Heart left ventricle (tissue), 16 donors: ENCODE measurements at places on chromosomes 4 and X. TPM values are rescaled to one million over a fixed set of nuclear protein-coding genes. Genes with fewer than 3 reads are reported as not detected.
A peak's percentile ranks its signal among the peaks of the same experiment; 100 is the strongest.

DNA sequence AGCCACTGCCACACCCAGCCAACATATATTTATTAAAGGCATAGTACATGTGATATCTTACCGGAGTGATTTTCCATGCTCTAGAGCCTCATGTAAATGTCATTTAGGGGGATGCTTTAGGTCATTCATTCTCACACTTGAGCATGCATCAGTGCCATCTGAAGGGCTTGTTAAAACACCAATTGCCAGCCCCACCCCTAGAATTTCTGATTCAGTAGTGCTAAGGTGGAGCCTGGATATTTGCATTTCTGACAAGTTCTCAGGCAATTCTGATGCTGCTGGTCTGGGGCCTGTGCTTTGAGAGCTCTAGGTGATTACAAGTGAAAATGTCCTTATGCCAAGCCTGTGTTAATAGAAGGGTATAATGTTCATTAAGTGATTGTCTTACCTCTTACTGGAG, 107.7 kb downstream of the PHEX start:
- no peak for DNase-seq

DNA sequence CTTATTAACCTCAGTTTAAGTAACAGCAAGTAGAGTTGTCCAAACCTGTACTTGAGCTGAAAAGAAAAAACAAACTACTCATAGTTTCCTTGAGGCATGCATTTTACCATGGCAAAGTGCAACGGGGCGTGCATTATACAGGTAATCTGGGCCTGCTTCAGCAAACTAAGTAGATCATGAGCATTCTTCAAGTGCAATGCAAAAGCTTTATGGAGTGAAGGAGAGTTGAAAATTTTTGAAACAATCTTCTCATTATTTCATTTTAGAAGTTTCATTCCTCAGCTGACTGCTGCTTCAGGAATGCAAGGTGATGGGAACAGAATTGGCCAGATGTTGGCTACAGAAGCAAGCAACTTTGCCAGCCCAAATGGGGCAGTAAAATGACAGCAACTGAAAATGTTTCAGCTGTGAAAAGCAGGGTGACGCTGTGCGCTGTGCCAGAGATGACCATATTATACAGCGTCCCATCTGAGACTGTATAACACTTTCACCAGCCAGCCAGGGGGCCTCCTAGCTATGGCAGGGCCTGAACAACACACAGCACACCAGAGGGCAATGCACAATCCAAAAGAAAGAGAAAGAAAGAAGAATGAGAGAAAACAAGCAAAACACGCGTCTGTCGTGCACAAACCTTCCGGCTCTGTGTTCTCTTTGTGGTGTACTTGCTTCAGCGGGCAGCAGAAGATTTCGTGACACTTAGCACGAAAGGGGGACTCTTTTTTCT, 145.5 kb upstream of the FGF13 start:
- no peak for DNase-seq

GRCh38 chr4:123433976-123434375, 37.4 kb downstream of the SPRY1 start:
- no peak for DNase-seq

- DNase-seq, result no peak
Measured at GRCh38 chr4:45453258-45453853, 670.5 kb downstream of the GABRG1 start.

DNA sequence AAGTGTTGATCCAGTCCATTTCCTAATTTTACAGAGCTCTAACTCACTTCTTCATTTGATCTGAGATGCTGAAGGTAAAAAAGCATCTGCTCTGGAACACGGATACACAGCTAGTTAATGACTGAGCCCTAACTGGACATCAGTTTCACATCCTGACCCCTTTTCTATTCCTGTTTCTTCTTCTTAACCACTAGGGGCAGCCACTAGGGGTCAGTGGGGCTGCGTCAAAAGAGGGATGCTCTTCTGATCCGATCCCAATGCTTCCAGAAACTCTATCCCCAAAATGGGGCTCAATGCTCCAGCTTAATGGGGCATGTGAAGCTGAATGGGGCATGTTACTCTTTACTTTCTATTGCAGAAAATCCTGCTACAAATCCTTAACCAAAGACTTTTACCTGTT, 33.4 kb upstream of the PHKA2 start:
- DNase-seq, result no peak

- DNase-seq, result no peak
Measured at GRCh38 chrX:119251386-119251785, 15.3 kb downstream of the PGRMC1 start.

DNA sequence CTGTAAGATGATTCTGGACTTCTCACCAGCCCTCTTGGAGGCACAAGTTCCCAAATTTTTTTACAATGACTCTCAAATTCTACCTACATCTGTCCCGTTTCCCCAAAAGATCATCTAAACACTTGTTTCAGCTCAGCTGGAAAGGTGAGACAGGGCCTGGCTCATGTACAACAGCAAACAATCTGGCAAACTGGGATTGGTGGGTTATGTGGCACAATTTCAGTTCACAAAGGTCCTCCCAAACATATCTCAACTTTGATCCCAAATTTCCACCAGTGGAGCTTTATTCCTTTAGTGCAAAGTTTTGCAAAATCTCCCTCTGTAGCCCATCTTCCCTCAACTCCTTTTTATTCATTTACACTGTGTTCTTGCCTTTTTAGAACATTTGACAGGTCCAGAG, 207.1 kb downstream of the ENOX2 start:
- no peak for DNase-seq

- DNase-seq, result no peak
Measured at GRCh38 chr4:38085751-38086150, 125.6 kb downstream of the PTTG2 start.

DNA sequence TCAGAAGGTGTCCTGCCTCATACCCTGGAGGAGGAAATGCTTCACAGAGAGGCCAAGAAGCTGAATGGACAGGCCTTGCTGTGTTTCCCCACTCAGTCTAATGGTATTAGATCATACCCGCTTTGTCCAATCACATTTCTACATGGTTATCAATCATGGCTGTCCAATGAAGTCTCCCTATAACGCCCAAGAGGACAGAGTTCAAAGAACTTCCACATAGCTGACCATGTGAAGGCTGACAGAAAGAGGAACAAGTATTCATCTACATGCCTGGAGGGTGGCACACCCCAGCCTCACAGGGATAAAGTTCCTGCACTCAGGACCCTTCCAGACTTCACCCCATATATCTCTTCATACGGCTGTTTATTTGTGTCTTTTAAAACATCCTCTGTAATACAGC, 123.4 kb downstream of the MANBA start:
- no peak for DNase-seq

- no peak for DNase-seq
Measured at GRCh38 chrX:40966213-40966820, 118.9 kb upstream of the USP9X start.

- DNase-seq, result no peak
Measured at GRCh38 chr4:174156239-174156826, 127.1 kb downstream of the FBXO8 start.

DNA sequence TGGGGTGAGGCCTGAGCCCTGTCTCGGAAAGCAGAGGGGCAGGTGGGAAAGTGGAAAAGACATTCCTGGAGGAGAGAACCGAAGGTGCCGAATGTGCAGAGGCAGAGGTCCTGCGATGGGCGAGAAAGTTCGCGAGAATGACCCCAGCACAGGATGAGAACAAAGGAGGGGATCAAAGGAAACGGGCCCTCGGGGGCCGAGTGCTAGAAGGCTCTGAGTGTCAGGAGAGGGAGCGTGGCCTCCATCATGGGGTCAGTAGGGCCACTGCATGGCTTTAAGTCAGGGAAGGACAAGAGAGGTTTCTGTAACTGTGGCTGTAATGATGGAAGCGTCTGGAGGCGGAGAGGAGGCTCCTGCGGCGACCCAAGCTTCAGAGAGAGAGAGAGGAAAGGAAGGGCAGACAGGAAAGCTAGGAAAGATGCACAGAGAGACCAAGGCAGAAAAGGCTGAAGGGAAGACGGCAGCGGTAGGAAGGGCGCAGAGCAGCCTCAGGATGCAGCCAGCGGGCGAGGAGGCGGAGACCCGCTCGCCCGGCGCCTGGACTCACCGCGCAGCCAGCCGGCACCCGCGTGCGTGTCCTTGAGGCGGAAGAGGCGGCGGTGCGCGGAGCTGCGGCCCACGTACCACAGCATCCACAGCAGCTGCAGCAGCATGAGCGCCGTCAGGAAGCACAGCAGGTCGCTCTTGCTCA, 669 bp downstream of the OTOP1 start:
- DNase-seq, result no peak

DNA sequence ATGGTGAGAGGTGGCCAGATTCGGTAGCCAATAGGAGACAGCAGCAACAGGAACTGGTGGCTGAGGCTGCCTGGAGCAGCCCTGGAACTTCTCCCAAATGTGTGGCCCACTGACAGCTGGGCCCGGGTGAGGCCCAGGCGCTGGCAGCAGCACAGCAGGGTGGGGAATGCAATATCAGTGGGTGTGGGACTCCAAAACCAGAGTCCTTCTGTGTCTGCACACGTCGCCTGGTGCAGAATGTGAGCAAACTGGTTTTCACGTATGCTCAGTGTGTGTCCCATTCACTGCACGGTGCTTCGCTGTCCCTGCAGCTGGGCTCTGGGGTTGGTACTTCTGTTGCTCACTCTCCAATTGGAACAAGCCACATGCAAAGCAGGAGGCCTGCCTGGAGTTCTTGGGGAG, 14.4 kb upstream of the CENPU start:
- DNase-seq, result peak; percentile 79

DNA sequence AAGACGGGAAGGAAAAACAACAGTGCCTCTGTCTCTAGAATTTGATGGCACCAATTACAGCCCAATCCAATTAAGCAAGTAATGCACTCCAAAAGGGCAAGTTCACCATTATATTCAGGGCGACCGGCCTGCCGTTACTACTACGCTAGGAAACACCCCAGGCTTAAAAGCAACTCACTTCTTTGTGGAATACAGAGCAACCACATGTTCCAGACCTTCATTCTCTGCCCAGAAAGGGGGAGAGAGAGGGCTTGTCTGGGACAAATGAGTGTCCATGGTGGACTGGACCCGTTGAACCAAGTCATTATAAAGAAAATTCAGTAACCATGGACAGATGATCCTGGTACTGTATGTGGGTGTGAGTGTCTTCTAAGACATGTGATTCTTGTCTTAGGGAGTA, 1.6 kb downstream of the KDR start:
- DNase-seq, result no peak

- no peak for DNase-seq
Measured at GRCh38 chrX:80316526-80316925, 103.7 kb upstream of the TENT5D start.

- DNase-seq, result no peak
Measured at GRCh38 chr4:4639370-4639769, 97.5 kb upstream of the STX18 start.

GRCh38 chrX:46792810-46793188, 33.9 kb upstream of the SLC9A7 start:
- DNase-seq, result no peak

DNA sequence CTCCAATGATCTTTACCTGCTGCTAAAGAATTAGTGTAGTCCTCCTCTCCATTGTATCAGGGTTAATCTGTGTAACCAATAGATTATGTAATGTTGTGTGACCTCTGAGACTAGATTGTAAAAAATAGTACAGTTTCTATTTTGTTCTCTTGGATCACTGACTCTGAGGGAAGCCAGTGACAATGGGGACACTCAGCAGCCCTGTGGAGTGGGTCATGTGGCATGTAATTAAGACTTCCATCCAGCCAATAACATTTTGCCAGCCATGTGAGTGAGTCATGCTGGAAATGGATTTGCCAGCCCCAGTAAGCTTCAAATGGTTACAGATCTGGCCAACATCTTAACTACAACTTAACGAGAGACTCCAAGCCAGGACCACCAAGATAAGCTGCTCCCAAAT, 332.3 kb downstream of the PTTG2 start:
- DNase-seq, result no peak

- no peak for DNase-seq
Measured at GRCh38 chr4:173382349-173382748, 11.6 kb downstream of the SAP30 start.

- DNase-seq, result no peak
Measured at GRCh38 chr4:175309041-175309440, 390.9 kb downstream of the ADAM29 start.

- DNase-seq, result no peak
Measured at GRCh38 chrX:70432936-70433847, 10.1 kb downstream of the GDPD2 start.

PAGE1 gene
- not detected for total RNA-seq

PABPC5 gene
- 0.21 TPM for total RNA-seq

SLC10A4 gene
- total RNA-seq, result 0.45 TPM

MAGEA6 gene
- not detected for total RNA-seq

PAGE4 gene
- total RNA-seq, result not detected

USP26 gene
- not detected for total RNA-seq

NSUN7 gene
- not detected for total RNA-seq

EDNRA gene
- 27.2 TPM for total RNA-seq

JADE3 gene
- total RNA-seq, result 6.8 TPM

PNMA3 gene
- 3.3 TPM for total RNA-seq

TBL1X gene
- 9.7 TPM for total RNA-seq

DCAF16 gene
- 18.8 TPM for total RNA-seq

NONO gene
- 113 TPM for total RNA-seq

CDKL2 gene
- total RNA-seq, result 0.83 TPM

TASL gene
- not detected for total RNA-seq

SCFD2 gene
- total RNA-seq, result 7.4 TPM

ABLIM2 gene
- 15.5 TPM for total RNA-seq
